SHP77 treated with DMSO at 0.1 percent for 48 hours (cell line): ENCODE measurements at places on chromosomes 2 and 18.

- no peak for DNase-seq
Measured at GRCh38 chr18:64699081-64699480, 550.2 kb upstream of the LINC00305 start.

DNA sequence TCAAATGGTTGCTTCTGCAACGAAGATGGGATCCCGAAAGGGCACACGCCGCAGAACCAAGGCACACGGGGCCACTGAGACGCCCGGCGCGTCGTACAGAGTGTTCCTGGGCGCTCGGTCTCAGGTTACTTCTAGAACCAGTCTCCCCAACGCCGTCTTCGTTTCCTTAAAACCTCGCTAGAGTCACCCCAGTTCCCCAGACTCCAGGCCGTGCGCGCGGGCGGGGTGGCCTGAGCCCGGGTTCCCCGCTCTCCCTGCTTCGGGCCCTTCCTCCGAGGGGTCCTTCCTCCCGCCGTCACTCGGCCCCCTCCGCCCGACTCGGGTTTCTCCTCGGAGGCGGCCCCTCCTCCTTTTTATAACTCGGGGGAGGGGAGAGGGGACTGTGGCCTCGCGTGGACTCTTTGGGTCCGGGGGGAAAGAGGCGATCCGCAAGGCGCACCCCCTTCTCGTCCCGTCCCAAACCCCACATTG is 774 bp upstream of the FZD7 start:
- no peak for DNase-seq

DNA sequence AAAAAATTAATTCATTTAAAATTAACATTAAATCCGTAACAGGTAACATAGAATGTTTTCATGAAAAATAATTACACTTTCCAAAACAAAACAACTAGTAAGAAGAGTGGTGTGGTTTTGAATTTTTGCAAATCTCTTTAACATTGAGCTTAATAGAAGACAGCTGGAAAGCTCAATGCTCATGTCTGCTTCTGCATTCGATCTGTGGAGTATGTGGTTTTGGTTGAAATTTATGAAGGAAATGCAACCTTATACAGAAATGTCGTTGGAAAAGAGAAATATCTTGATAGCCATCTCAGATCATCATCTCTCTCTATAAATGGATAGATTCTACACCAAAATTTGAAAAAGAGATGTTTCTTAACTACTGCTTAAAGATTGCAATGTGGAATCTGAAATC is 17.3 kb upstream of the FHL2 start:
- DNase-seq = no peak

DNA sequence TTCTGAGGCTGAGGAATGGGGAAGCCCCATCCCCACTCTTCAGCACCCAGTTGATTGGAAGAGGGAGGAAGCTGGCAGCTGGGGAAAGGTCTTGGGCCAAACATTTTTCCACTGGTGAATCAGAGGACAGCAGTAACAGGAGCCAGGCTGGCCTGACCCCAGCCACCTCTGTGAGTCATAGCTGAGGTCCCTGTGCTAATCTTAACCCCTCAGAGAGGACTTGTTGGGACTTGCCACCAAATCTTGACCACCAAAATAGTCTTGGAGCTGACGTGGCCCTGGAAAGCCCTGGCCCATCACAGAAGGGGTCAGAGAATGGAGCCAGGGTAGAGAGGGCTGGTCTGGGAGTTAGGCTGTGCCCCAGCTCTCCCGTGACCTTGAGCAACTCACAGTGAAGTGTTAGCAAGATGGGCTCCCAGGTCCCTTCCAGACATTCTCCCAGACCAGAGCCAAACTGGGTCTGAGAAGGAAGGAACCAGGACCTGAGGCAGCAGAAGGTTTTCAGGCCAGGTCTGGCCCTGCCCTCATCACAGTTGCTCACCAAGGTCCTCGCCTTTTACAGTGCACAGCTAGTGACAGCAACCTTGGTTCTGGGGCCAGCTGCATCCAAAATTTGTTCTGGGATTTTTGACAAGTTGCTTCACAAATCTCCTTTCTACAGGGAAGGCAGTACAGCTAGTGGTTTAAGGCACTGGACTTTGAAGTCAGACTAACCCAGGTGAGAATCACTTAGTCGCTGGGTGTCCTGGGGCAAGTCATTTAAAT is 266.6 kb downstream of the CYP26B1 start:
- no peak for DNase-seq

- DNase-seq = no peak
Measured at GRCh38 chr2:177291701-177292100, 27.2 kb upstream of the NFE2L2 start.

GRCh38 chr2:133504566-133505505 is 63.4 kb downstream of the NCKAP5 start:
- no peak for DNase-seq

- no peak for DNase-seq
Measured at GRCh38 chr2:129827311-129828090, 152.0 kb upstream of the RAB6C start.

DNA sequence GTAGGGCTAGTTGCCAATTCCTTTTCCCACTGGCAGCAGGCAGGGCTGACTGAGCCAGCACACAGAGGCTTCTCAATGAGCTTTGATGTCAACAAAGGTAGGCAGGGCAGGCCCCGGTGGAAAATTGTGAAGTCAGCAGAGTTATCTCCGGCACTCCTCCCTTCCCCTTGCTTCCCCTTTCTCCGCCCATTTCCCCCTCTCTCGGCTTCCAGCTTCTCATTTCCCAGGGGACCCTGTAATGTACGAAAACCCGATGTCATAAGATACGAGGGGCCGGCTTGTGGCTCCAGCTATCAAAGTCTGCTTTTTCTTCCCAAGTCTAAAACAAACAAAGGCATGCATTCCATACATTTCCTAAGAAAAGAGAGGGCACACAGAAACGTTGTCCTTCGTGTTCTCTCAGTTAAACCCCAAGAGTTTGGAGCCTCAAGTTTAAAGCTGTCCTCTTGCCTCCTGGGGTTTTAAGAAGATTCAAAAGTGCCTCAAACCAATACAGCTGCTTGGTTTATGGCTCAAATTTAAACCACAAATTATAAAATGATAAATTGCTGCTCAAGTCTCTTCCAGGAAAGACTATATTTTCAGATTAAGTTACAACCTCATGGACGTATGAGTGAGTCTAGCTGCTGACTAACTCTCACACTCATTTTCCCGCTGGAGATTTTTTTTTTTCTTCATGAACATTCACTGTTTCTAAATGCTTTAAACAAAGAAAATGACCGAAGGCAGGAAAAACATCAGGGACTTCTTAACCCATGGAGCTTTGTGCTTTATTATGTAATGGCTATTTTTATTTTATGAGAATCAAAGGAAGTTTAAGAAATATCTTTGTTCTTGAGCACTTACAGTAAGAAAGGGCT is 27.2 kb upstream of the EML4 start:
- DNase-seq = peak; percentile 48

- DNase-seq = no peak
Measured at GRCh38 chr2:176364273-176364977, 95.2 kb downstream of the MTX2 start.

DNA sequence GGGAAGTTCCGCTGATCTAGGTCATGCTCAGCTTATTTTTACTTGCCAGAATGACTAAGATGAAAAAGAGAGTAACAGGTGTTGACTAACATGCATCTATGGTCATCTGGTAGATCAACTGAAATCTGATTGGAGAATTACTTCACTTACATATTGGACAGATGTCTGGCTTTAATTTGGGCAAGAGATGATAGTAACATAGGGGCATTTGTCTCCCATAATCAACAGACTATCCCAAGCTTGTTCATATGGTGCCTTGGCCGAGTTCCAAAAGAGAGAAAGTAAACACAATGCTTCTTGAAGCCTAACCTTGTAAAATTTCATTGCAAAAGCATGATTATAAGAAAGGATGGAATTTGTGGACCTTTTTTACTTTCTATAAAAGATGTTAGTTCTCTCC is 503.7 kb downstream of the ADCYAP1 start:
- DNase-seq = peak; percentile 36

DNA sequence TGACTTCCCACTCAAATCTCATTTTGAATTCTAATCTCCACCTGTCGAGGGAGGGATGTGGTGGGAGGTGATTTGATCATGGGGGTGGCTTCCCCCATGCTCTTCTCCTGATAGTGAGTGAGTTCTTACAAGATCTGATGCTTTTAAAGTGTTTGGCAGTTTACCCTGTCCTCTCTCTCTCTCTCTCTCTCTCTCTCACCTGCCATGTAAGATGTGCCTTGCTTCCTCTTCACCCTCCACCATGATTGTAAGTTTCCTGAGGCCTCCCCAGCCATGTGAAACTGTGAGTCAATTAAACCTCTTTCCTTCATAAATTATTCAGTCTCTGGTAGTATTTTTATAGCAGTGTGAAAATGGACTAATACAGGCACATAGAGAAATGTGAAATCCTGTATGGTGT is 7.0 kb upstream of the LDAH start:
- no peak for DNase-seq

DNA sequence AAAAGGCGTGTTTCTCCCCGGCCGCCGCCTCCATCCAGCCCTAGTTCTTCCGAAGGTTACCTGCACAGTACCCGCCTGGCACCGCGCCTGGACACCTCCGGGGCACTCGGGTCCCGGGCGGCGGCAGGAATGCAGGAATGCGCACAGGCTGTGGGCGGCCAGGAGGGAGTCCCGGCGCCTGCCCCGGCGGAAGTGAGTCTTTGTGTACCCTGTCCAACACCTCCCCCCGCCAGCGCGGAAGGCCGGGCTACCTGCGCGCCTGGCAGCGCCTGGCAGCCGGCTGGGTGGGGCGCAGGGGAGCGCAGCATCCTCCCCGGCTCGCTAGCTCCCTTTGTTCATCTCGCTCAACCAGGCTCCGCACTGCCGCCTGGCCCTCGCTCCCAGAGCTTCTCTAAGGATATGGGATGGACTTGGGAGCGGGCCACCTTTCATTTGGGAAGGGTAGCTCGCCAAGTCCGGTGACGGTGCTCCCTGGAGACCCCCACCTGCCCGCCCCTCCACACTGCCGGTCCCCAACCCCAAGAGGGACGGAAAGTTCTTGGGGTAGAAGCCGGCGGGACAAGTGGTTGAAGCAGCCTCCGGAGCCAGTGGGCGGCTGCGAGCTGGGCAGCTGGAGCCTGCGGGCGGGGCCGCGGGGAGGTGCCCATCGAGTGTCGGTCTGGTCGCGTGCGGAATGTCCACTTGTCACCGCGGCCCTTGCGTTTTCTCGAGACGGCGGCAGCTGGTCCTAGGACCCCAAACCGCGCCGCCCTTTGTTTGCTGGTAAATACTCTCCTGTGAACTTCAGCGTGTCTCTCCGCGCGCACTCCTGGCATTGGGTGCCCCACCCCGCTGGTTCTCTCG is 1.2 kb upstream of the ST6GAL2 start:
- DNase-seq = peak; percentile 53

GRCh38 chr2:186535861-186536260 is 49.8 kb downstream of the ZC3H15 start:
- no peak for DNase-seq

DNA sequence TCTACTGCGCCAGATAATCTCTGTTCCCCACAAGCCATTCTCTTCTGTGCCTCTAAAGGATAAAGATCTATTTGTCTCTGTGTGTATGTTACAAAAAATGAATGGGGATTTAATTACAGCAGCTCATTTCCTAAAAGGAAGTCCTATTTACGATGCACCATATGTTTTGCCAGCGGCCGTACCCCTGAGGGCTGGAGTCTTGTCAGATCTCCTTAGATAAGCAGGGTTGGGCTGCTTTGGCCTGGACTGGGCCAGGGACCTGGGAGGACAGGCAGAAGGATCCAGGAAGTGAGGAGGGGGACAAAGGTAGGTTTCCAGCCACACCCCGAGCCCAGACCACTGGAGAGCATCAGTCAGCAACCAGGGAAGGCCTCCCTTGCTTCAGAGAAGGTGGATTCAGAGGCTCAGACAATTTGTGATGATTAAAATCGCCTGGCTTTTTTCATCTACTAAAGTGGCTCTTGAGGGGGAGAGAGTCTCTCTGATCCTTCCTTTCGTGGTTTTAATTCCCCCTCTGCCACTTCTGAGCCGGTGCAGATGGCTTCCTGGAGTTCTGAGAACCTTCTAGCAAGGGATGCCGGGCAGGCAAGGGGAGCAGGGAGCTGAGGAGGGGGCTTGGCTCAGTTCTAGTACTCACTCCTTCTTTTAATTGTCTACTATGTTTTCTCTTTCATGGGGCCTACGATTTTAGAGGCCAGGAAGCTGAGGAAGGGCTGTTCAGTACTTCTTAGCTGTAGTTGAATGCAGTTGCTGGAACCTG is 42.1 kb downstream of the MYCN start:
- no peak for DNase-seq

- no peak for DNase-seq
Measured at GRCh38 chr2:68428746-68429145, 38.3 kb downstream of the FBXO48 start.

DNA sequence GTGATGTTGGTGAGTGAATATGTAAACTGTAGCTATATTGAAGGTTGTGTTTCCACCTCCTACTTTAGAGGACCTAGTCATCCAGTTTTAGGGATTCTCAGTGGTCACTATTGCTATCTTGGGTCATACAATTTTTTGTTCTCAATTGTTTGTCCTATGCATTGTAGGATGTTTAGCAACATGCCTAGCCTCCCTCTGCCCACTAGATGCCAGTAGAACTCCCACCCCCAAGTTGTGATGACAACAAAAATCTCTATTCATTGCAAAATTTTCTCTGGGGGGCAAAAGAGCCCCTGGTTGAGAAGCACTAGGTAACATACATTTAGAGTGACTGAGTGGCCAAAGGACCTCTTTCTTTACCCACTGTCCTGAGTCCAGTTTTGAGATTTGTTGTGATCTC is 87.3 kb downstream of the LRRTM4 start:
- no peak for DNase-seq

DNA sequence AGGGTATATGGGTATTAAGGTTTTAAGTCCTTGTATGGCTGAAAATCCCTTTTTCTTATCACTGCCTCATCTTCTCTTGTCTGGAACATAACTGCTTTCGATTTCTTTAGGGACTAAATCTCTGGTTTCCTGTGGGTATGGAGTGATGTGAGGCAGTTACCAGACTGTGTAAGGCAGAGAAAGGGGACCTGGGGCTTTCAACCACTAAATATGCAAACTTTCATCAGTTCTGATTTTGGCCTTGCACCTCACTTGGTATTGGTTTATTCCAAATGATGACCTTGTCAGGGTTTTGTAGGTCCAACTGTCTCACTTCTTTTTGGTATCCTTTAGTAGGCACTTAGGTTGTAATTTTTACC is 9.3 kb downstream of the MAP4K4 start:
- DNase-seq = no peak

- DNase-seq = no peak
Measured at GRCh38 chr2:119117891-119118882, 40.4 kb downstream of the C1QL2 start.

GRCh38 chr2:226800941-226801784 is 1.5 kb upstream of the IRS1 start:
- peak; percentile 83 for DNase-seq

DNA sequence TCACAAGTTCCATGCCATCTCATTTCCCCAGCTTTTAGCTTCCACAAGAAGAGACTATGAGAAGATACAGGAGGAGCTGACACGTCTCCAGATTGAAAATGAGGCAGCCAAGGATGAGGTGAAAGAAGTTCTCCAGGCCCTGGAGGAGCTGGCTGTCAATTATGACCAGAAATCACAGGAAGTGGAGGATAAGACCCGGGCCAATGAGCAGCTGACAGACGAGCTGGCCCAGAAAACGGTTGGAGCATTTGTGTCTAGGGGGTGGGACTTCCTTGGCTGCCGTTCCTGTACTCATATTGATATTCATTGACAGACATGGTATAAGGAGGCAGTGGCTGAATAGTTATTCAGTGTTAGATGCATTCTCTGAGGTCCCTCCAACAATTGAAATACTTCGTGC is 57.2 kb upstream of the LYPD6B start:
- DNase-seq = no peak

- peak; percentile 48 for DNase-seq
Measured at GRCh38 chr2:13114391-13114790, 397.7 kb downstream of the TRIB2 start.

GRCh38 chr18:79360933-79361332 is 34.8 kb upstream of the NFATC1 start:
- no peak for DNase-seq
